ENCODE measurements at places on chromosomes 6 and 20.

GRCh38 chr6:35492258-35492973 lies 4.5 kb downstream of the TEAD3 start:
- DNase-seq, result no peak

GRCh38 chr6:97939440-97940168 lies 656.6 kb upstream of the MMS22L start:
- DNase-seq, result no peak

DNA sequence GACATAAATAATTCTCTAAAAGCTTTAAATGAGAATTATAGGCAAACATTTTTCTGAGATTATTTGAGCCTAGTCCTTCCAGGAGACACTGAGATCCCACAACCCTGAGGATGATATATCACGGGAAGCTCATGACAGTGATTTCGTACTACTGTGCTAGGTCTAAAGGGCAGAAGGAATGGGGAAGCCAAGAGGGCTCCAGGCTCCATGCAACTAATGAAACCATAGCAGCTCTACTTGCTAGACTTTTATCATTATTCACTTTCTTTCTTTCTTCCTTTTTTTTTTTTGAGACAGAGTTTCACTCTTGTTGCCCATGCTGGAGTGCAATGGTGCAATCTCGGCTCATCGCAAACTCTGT lies 57.3 kb upstream of the SGK1 start:
- DNase-seq, result no peak

- no peak for DNase-seq
Observed at GRCh38 chr20:6664574-6664973, 102.9 kb upstream of the BMP2 start.

DNA sequence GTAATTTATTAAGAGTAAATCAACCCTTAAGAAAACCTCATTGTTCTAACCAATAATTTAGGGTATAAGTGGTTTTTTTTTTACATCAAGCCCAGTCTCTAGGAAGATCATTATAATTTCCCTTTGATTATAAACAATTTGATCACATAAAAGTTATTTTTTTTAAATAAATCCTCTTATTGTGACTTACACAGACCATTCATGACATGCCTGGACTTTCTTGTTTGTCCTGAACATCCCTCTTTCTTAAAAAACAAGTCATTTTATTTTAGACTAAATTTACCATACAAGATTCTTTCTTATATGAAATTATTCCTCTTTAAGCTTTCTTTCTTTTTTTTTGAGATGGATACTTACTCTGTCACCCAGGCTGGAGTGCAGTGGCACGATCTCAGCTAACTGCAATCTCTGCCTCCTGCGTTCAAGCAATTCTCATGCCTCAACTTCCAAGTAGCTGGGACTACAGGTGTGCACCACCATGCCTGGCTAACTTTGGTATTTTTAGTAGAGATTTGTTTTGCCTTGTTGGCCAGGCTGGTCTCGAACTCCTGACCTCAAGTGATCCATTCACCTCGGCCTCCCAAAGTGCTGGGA lies 53.6 kb upstream of the AGPAT4 start:
- DNase-seq, result no peak

DNA sequence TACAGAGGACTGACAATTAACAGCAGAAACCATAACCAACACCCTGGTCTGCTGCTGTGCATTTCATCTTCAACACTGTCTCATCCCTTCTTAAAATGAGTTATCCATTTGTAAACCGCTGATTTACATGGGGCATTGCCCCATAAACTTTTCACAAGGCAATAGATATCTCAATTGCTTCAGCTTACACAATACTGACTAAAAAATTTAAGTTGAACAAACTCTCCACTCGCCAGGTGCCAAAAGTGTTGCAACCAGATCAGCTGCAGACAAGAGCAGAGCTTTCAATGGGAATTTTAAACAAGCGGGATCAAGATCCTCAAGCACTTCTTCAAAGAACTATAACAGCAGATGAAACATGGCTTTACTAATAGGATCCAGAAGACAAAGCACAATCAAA lies 183.0 kb downstream of the TASP1 start:
- DNase-seq, result no peak

- no peak for DNase-seq
Observed at GRCh38 chr20:14510341-14510740, 172.9 kb upstream of the FLRT3 start.

GRCh38 chr6:163711615-163712565 lies 297.4 kb downstream of the QKI start:
- DNase-seq, result no peak

- DNase-seq, result no peak
Observed at GRCh38 chr6:163327921-163328320, 86.6 kb upstream of the QKI start.
